ENCODE measurements at places on chromosomes 2 and 18.

DNA sequence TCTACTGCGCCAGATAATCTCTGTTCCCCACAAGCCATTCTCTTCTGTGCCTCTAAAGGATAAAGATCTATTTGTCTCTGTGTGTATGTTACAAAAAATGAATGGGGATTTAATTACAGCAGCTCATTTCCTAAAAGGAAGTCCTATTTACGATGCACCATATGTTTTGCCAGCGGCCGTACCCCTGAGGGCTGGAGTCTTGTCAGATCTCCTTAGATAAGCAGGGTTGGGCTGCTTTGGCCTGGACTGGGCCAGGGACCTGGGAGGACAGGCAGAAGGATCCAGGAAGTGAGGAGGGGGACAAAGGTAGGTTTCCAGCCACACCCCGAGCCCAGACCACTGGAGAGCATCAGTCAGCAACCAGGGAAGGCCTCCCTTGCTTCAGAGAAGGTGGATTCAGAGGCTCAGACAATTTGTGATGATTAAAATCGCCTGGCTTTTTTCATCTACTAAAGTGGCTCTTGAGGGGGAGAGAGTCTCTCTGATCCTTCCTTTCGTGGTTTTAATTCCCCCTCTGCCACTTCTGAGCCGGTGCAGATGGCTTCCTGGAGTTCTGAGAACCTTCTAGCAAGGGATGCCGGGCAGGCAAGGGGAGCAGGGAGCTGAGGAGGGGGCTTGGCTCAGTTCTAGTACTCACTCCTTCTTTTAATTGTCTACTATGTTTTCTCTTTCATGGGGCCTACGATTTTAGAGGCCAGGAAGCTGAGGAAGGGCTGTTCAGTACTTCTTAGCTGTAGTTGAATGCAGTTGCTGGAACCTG is 42.1 kb downstream of the MYCN start:
- peak; percentile 94 for DNase-seq

DNA sequence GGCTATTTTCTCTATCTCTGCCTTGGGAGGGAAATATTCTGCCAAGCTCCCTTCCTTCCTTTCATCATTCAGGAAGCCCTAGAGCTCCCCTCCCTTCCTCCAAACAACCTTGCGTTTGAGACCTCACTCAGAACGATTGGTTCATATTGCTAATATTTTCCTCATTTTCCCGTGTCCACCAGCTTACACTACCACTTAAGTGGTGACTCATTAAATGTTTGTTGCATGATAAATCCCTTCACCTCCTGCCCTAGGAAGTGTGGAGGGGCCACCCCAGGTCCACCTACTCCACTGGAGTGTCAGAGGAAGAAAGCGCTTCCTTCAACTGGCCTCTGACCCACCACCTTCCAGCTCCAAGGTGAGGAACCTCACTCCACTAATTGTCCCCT is 2.3 kb upstream of the LPIN2 start:
- DNase-seq = no peak

DNA sequence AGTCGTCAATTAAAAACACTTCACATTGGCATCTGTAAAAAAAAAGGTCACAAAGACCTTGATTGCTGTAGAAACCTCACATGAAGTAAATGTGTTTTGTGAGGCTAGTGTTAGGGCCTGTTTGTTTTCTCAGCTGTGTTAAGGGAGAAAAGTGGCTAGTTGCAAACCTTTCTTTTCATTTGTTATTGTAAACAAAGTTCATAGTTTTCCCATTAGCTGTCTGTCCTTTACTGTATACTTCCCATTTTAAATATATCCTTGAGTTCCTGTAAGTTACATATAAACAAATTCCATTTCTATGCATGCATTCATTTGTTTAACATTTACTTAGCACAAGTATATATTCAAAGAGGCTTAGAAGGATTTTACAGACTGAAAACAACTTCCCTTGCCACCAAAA is 1250.2 kb downstream of the LRP1B start:
- no peak for DNase-seq

DNA sequence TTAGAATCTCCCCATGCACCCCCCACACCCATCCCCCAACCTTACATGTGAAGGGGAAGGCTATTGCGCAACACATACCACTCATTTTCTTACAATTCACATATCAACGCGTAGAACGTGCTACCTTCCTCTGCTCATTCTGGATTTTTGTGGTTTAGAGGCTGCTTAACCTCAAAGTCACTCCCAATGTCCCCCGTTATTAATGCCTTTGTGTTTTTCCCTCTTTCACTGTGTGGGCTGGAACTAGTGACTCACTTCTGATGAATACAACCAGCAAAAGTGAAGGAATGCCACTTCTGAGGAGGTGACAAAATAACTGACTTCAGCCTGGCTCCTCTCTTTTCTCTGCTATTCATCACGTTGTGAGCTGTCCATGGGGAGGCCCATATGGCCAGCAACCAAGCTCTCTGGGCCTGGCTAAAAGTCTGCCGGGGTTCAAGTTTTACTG is 342.5 kb upstream of the NXPH2 start:
- no peak for DNase-seq

- no peak for DNase-seq
Measured at GRCh38 chr2:58131191-58132011, 84.8 kb downstream of the VRK2 start.

- no peak for DNase-seq
Measured at GRCh38 chr2:46056541-46056940, 240.7 kb upstream of the EPAS1 start.

DNA sequence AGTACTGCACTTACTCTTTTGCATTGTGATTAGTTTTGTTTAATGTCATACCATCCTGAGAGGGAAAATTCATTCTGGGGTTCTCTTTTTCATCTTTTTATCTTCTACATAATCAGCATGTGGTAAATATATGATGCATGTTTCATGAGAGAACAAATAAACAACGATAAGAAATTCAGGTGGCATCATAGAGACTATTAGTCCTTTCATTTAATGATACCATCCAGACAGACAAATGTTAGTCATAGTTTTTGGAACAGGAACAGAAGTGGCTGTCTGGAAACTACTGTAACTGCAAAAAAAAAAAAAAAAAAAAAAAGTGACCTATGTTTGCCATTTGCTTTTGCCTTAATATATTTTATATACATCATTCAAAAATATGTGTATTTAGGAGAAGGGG is 761.0 kb downstream of the EPHA4 start:
- DNase-seq = no peak

GRCh38 chr2:96870626-96871255 is 861 bp upstream of the SEMA4C start:
- DNase-seq = no peak

- DNase-seq = no peak
Measured at GRCh38 chr2:17747684-17748452, 5.7 kb downstream of the SMC6 start.

DNA sequence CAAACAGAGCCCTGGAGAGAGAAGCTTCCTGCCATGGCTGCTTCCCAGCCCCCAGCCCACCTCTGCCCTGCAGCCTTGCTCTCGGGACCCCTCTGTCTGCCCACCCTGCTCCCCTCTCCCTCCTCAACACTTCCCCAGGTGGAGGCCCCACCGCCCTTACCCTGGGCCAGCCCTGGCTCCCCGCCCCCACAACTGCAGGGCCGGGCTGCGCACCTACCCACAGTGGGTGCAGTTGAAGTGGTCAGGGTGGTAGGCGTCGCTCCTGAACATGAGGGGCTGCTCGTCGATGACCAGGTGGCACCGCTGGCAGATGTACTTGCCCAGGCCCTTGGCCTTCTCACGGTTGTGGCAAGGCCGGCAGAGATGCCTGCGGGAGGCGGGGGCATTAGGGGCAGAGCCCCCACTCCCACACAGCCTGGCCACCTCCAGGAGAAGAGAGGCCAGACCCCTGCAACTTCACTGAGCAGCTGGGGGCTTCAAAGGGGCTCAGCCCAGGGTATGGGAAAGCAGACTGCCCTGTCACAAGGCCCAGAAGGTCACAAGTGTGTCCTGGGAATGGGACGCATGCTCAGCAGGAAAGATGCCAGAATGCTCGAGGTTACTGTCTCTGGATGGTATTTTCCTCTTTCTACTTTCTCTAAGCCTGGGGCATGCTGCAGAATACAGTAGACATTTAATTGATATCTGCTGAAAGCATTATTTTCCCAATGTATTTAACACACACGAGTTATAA is 3.1 kb upstream of the GPR17 start:
- no peak for DNase-seq

DNA sequence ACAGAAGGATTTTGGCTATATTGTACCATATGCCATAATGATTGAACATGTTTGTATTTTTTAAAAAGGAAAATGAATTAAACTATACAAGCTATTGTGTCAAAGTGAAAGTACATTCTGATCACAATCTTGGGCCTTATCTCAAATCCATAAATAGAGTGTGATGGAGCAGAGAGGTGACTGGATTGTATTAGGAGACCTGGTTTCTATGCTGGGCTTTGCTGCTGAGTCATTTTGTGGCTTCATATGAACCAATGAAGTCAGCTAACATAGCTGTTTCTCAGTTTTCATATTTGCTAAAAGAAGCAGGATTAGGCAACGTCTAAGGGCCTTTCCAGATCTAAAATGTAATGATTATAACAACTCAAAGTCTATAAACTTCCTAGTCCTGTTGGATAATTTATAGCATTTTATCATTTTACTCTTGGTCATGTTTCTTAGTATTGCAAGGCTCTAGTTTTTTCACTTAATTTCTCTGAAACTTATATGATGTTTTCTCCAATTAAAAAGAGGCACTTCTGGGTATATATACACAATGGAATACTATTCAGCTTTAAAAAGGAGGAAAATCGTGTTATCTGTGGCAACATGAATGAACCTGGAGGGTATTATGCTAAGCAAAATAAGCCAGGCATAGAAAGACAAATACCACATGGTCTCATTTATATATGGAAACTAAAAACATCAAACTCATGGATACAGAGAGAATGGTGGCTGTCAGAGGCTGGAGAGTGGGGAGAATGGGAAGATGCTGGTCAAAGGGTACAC is 112.3 kb downstream of the MEP1B start:
- no peak for DNase-seq

- DNase-seq = no peak
Measured at GRCh38 chr2:220276741-220277444, 649.5 kb downstream of the SLC4A3 start.

DNA sequence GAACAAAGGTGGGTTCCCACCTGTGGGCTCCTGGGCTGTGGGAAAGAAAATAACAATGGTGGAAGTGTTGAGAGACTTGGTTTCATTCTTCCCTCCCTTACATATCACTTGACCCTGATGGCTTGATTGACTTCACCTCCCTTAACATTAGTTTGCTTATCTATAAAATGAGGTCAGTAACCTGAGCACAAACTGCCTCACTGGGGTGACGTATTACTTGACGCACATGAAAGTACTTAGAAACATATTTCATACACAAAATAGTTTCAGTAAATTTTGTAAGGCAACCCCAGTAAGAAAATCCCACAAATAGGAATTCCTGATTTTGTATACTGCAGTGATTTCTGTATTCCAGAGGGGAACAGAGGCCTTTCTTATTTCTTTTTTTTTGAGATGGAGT is 29.4 kb upstream of the LPIN2 start:
- DNase-seq = no peak

All from SK-N-MC (cell line).